ENCODE measurements at places on chromosomes 3 and 15. TPM values are rescaled to one million over a fixed set of nuclear protein-coding genes. Genes with fewer than 3 reads are reported as not detected.
A peak's percentile ranks its signal among the peaks of the same experiment; 100 is the strongest.

The ZNF621 gene
- 13.3 TPM for total RNA-seq

The CCR5 gene
- 3.9 TPM for total RNA-seq

The IL17RD gene
- total RNA-seq = 17.2 TPM

The CFAP20DC gene
- 5.4 TPM for total RNA-seq

The RPL22L1 gene
- total RNA-seq = 36.1 TPM

GRCh38 chr3:45786801-45787495, 9.4 kb downstream of the SLC6A20 start:
- no peaks in the 10 kb centered on the region for H3K27me3 ChIP-seq
- peak; percentile 70 for DNase-seq
- no peak overlapping the region for H3K4me3 ChIP-seq
- H3K4me1 ChIP-seq = no peaks in the 10 kb centered on the region

DNA sequence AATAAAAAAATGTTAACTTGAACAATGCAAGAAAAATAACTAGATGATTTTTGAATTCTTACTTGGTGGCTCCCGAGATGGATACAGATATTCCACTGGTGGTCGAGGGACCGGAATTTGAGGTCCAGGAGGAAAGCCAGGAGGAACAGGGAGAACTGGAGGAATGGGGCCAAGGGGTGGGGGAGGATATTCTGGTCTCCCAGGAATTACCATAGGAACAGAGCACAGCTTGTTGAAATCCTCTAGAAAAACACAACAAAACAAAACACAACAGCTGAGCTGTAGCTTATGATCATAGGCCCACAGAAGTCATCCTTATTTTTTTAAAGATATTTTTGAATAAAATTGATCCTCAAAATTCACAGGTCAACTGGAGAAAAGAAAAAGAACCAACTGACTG, 129.4 kb downstream of the FBN1 start:
- H3K4me1 ChIP-seq = no peaks in the 10 kb centered on the region
- H3K27ac ChIP-seq = no peak overlapping the region
- H3K27me3 ChIP-seq = no peaks in the 10 kb centered on the region
- no peak for DNase-seq
- H3K36me3 ChIP-seq = no peaks in the 10 kb centered on the region

GRCh38 chr3:13710251-13710650, 161.3 kb downstream of the FBLN2 start:
- H3K27ac ChIP-seq = no peak overlapping the region
- H3K4me3 ChIP-seq = no peak overlapping the region
- no peaks in the 10 kb centered on the region for H3K4me1 ChIP-seq
